Stimulated activated CD8-positive, alpha-beta memory T cell treated with anti-CD3 and anti-CD28 coated beads, Interleukin-7, amount 100 ng/mL, for 4 hours (primary cell): ENCODE measurements at places on chromosomes 3 and 15.
A peak's percentile ranks its signal among the peaks of the same experiment; 100 is the strongest.

DNA sequence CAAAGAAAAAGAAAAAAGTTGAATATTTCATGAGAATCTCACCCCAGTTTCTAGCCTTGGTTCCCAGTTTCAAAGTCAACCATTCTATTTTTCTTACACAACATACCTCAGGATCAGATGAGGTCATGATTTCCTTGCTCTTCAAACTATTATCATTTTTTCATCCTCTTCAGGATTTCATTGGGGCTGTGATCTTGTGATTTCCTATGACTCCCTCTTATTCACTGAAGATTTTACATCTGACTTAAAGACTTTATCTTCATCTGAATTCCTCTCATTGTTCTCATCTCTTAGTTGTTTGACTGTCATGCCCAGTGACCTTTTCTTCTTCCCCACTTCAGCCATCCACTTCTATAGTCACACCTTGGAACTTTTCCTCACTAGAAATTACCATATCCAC is 3.1 kb upstream of the C3orf33 start:
- no peak for DNase-seq

GRCh38 chr15:80177156-80177555 is 24.4 kb downstream of the FAH start:
- DNase-seq, result no peak

- peak; percentile 14 for DNase-seq
Observed at GRCh38 chr3:107598926-107599771, 76.4 kb downstream of the BBX start.

GRCh38 chr3:57275393-57275792 is 17.1 kb downstream of the ASB14 start:
- DNase-seq, result no peak

GRCh38 chr3:147418808-147419701 is 9.9 kb downstream of the ZIC1 start:
- no peak for DNase-seq

GRCh38 chr3:84600703-84601225 is 358.0 kb upstream of the CADM2 start:
- no peak for DNase-seq

- DNase-seq, result no peak
Observed at GRCh38 chr3:46672349-46672695, 21.2 kb downstream of the ALS2CL start.

GRCh38 chr15:33298631-33299030 is 12.1 kb upstream of the RYR3 start:
- DNase-seq, result no peak

DNA sequence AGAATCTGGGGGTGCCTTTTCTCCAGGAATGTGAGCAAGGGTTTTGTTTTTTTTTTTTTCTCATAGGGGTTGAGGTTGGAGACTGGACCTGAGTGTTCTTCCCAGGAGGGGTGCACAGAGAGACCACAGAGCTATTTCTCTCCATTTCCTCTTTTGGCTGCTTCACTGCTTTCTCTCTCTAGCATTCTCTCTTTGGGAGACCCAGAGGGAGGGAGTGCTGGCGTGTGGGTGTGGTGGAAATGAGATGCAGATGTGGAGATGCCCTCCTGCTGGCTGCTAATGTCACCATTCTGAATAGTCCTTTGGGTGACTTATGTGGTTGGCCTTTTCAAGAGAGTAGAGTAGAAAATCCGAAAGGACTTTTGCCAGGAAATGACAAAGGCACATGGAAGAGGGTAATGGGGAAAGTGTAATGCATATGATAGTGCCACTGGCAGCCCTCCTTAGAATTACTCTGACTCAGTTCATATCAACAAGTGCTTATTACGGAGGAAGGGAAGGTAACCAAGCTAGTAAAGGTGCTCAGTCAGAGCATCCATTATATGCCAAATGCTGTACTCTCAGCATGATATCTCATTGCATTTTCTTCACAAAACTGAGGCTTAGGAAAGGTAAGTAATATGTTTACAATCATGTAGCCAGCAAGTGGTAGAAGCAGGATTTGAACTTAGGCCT is 1.9 kb downstream of the SYN2 start:
- no peak for DNase-seq

GRCh38 chr3:108328821-108329486 is 32.6 kb downstream of the HHLA2 start:
- DNase-seq, result no peak

GRCh38 chr3:176581589-176581988 is 615.7 kb downstream of the TBL1XR1 start:
- no peak for DNase-seq

GRCh38 chr3:173065543-173065981 is 75.5 kb downstream of the SPATA16 start:
- no peak for DNase-seq

DNA sequence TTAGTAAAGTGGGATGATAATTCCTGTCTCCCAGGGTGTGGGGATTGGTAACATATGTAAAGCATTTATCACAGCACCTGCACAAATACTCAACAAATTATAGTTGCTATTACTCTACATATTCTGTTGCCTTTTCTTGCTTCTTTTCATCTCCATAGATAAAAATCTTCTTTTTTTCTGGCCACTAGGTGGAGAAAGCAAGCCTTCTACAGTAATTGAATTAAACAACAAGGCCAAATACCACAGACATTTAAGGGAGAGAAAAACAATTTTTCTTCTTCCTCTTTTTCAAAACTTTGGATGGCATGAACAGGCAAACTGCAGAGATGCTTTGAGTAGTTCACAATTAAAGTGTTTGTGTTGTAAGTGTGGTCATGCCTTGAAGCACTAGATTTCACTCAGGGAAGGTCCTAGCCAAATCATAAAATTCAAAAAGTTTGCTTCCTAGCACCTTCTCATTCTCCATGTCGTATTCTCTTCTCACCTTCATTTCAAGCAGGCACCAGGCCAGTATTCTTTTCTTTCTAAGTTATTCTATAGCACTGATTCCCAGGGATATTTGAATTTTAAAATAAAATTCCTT is 493.4 kb upstream of the TGFBR2 start:
- DNase-seq, result no peak

- DNase-seq, result no peak
Observed at GRCh38 chr3:21017115-21017852, 733.7 kb downstream of the ZNF385D start.

- no peak for DNase-seq
Observed at GRCh38 chr3:107578523-107578922, 55.8 kb downstream of the BBX start.

- no peak for DNase-seq
Observed at GRCh38 chr15:67161412-67161811, 93.0 kb downstream of the AAGAB start.

DNA sequence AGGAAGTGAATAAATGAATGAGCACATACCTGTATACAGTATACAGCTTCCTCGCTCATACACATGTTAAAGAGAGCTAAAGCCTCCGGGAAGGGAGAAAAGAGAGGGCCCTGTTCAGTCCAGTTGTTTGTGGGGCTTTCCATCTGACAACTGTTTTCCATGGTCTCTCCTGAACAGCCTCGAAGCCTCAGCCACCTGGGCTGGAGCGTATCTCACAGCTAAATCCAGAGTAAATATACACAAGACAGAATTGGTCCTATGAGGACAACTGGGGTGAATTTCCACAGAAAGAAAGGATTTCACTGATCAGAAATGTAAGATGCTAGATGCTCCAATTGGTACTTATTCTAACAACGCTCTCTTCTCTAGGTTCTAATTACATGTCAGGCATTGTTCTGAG is 103.5 kb downstream of the LIPC start:
- no peak for DNase-seq

GRCh38 chr3:188171682-188172467 is 17.9 kb downstream of the LPP start:
- DNase-seq, result no peak

DNA sequence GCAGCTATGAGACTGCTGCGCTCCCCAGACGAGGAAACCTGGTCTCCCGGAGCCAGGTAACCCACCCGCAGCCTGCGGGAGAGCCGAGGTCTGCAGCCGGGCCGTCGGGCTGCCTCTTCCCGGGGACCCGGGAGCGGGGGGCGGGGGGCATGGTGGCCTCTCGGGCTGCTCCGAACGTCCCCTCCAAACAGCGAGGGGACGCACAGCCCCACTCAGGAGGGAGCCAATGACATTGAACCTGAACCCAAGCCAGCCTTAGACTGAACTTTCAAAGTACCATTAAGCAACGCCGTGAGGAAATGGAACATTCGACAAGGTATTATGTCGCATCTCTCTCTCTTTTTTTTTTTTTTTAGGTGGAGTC is 29.8 kb upstream of the ALDH1A3 start:
- DNase-seq, result no peak

GRCh38 chr3:6447166-6447801 is 413.6 kb upstream of the GRM7 start:
- no peak for DNase-seq

GRCh38 chr3:171459942-171460724 is at the start of gene TNIK:
TNIK (minus strand) TSS chr3:171460405; CDS start chr3:171460063, 342 bp downstream.
- DNase-seq, result peak; percentile 97

- no peak for DNase-seq
Observed at GRCh38 chr3:94520364-94520763, 457.5 kb downstream of the NSUN3 start.

- no peak for DNase-seq
Observed at GRCh38 chr15:48324949-48325348, 6.3 kb upstream of the DUT start.

- no peak for DNase-seq
Observed at GRCh38 chr3:56864090-56864489, 62.3 kb upstream of the ARHGEF3 start.

GRCh38 chr15:41408234-41408641 is 5.9 kb upstream of the NDUFAF1 start:
- DNase-seq, result no peak
